Activated T-helper 2 cell treated with anti-CD3 and anti-CD28 coated beads, Interferon-gamma antibody, Interleukin-2, Interleukin-4, amounts not matched to agents 10 μg/mL and 5 μg/mL and 100 μg/mL, durations not matched to agents 14 hours and 24 hours and 36 hours (primary cell): ENCODE measurements at places on chromosomes 5 and 9.

DNA sequence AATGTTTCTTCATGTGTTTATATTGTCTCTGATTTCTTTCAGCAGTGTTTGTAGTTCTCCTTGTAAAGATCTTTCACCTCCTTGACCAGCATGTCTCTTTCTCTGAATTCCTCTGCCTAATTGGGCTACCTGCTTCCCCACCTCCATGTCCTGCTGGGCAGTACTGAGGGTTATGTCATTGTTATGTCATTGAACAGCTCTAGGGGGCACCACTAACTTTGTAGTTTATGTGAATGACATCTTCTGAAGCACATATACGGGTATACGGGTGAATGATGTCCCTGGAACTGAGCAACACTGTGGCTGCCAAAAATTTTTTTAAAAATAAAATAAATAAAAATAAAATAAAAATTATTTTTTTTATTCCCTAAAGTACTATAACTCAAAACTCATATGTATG lies 16.9 kb upstream of the SNCAIP start:
- no peak for DNase-seq

- no peak for DNase-seq
Observed at GRCh38 chr5:164244-164643, 27.1 kb upstream of the LRRC14B start.

- DNase-seq = no peak
Observed at GRCh38 chr9:134589748-134590147, 51.9 kb upstream of the COL5A1 start.

GRCh38 chr9:136303825-136304416 lies at the start of gene CCDC187:
Gene CCDC187 (minus strand): TSS chr9:136304094. CDS start chr9:136303830, 264 bp downstream.
- DNase-seq = no peak

GRCh38 chr9:89234205-89235067 lies 55.8 kb upstream of the SHC3 start:
- DNase-seq = peak; percentile 23

GRCh38 chr5:54558362-54558761 lies 40.8 kb downstream of the SNX18 start:
- DNase-seq = no peak

- peak; percentile 31 for DNase-seq
Observed at GRCh38 chr5:107670932-107671741, at the start of gene EFNA5. Gene EFNA5 (minus strand): TSS chr5:107670937.

DNA sequence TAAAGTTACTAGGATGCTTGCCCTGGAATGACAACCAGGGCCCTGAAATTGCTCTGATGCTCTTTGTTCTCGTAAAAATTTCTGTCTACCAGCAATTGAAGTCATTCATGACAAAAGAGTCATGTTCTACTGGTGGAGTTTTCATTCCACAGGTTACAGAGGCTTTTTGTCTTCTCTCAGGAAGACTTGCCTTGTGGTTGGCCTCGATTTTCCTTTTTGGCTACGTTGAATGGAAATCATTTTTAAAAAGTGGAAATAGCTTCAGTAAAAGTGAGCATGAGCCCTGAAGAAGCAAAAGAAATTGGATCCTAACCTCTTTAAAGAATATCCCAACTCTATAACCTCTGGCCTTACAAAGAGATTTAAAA lies 255.2 kb downstream of the AOPEP start:
- DNase-seq = no peak

GRCh38 chr5:111454198-111454622 lies 58.1 kb downstream of the STARD4 start:
- DNase-seq = no peak

DNA sequence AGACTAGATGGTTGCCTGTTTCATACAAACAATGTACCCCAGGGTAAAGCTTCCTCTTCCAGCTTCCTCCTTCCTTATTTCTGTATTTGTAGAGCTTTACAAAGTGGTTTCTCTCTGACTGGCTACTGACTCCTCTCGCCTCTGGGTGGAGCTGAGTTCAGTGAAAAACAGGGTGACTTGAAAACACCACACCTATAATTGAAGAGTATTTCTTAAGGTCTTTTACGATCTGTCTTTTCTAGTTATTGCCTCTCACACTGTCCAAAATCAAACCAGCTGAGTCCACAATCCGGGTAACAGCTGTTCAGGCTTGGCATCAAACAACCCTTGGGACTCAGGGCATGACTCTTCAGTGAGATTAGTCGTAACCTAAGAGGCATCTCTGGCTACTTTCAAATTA lies 200.4 kb downstream of the ARRDC3 start:
- no peak for DNase-seq

DNA sequence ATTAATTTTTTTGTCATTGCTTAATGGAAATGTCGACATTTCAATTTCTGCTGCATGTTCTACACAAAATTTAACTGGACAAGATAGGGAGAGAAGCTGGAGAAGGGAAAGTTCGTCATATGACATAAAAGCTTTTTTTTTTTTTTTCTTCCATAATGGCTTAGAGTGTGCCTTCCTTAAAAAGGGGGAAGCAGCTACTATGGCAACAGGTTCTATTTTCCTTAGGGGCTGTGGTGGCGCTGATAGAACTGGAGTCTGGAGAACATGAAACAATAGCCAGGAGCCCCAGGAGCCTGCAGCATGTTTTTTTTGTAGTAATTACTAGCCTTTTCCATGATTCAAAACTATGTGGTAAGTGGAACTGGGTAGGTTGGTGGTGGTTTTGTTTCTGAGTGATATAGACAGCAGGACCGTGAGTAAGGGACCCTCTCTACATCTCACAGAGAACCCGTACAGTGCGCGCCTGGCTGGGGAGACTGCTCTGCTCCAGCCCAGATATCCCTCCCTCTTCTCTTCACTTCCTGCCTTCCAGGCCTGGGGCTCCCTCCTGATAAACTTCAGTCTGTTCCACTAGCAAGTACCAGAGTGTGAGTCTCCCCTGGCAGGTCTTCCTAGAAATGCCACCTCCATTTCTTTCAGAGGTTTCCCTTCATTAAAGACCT lies 301.6 kb downstream of the NR3C1 start:
- DNase-seq = no peak

- DNase-seq = no peak
Observed at GRCh38 chr5:8752595-8752994, 793.3 kb downstream of the SEMA5A start.

DNA sequence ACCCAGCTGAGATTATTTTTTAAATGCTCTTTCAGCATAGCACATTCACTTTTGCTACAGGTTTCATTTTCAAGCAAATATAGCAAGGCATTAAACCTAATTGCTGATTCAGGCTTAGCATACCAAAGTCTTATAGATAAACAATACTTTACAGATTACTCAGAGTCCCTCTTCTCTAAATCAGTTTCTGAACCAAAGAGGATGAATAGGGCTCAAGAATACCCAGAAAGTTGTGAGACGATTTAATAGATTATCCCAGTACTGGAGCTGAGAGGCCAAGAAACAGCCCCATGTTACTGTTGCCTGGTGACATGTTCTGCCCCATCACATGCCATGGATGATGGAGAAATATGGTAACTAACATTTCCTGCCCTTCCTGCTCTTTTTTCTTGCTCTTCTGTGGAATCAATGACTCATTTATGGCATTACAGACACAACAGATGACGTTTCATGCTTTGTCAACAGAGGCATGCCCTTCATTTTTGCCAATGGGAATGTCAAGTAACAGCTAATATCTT lies 18.1 kb upstream of the SSBP2 start:
- DNase-seq = no peak

DNA sequence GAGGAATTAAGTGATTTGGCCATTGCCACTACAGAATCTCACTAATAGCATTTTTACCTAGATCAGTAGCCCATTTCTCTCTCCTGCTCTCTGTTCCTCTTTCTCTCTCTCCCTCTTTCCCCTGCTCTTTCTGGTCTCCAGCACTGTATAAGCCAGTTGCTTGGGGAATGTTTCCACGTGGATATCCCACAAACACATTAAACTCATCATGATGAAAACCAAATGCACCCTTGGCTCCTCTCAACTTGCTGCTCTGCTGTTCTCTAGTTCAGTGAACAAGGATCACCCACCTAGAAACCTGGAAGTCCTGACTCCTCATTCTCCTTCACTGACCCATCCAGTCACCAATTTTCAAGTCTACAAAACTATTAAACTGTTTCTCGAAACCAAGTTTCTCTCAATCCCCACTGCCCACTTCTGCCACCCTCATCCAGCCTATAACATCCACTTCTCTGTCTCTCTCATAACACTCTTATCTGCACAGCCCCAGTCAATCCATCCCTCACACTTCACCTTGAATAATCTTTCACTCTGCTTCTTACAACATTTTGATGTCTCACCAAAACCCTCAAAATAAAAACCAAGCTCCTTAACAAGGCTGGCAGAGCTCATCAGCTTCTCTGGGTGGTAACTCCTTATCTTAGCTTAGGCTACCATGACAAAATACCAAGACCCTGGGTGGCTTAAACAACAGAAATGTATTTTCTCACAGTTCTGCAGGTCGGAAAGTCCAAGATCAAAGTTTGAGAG lies 79.3 kb downstream of the ARL15 start:
- DNase-seq = no peak

- DNase-seq = no peak
Observed at GRCh38 chr5:174044466-174045254, 846 bp upstream of the NSG2 start.

- no peak for DNase-seq
Observed at GRCh38 chr9:115593587-115594091, 475.7 kb upstream of the TNC start.

- DNase-seq = no peak
Observed at GRCh38 chr5:137305971-137306602, 193.0 kb downstream of the SPOCK1 start.

GRCh38 chr5:123673107-123673506 lies 161.1 kb downstream of the CSNK1G3 start:
- DNase-seq = no peak

DNA sequence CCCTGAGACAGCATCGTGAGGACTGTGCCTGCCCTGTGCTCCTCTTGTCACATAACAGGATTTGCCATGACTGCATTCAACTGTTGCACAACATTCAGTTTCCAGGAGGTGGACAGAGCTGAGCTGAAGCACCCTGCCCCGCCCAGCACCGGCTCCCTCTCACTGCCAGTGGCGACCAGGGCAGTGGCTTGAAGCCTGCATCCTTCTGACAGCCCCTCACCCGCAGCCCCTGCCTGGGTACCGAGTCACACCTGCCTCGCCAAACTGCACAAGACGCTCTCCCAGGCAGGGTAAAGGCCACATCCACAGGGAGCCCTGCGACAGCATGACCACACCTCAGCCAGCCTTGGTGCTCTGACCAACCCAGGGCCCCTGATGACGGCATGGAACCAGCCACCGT lies 59.9 kb upstream of the ZNF354A start:
- no peak for DNase-seq

DNA sequence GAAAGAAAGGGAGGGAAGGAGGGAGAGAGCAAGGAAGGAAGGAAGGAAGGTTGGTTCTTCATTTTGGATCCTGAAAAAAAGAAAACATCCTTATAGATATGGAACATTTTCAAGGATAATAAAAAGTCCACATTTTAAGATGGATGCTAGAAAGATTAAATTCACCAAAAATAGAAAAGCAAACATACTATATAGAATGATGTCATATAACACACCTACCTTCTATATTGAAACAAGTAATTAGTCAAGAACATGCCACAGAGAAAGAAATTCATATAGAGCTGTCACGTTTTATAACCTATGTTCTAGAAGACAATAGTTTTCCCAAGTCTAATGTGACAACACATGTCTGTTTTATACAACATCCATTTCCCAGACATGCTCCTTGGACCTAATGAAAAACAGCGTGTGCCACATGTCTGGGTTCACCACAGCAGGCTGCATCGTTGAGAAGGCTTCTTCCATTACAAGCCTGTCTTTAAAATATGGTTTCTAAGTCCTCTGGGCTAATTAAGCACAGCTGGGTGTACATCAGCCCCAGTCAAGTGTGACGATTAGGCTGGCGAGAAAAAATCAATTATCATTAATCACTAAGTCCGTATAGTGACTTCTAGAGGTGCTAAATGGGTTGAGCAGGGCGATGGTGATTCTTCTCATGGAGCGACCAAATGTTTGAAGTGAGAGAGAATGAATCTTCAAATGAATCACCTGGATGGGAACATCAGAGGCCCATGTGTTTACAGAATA lies 301.8 kb downstream of the TLE1 start:
- no peak for DNase-seq

GRCh38 chr9:107717529-107718314 lies 228.2 kb upstream of the KLF4 start:
- DNase-seq = no peak

DNA sequence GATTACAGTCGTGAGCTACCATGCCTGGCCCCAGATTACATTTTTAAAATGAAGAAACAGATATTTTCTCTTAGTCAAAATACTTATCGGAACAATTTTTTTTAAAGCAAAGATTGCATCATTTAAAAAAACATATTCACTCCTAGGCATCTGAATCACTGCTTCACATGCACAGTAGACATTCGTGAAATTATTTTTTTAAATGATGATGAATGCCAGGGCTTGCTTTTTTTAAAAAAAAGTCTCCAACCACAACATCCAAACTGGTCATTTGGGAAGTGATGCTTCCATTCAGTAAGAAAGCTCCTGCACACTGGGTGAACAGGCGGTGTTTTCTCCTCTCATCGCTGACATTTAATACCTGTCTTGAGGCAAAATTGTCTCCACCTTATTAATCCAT lies 223.0 kb upstream of the DMRT1 start:
- DNase-seq = no peak

DNA sequence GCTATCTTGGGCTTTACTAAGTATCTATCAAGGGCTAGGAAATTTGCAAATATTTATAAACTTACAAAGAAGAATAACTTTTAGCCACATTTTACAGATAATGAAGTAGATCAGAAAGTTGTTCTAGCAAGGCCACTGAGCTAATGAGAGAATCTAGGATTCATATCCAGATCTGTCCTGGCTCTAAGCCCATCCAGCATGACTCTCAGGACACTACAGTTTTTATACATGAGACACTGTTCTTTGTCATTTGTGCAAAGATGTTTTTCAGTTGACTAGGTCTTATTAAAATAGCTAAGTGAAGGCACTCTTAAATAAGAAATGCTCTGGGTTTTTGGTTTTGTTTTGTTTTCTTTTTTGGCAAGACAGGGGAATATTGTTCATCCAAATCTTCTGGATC lies 273.1 kb downstream of the GABRB2 start:
- no peak for DNase-seq

DNA sequence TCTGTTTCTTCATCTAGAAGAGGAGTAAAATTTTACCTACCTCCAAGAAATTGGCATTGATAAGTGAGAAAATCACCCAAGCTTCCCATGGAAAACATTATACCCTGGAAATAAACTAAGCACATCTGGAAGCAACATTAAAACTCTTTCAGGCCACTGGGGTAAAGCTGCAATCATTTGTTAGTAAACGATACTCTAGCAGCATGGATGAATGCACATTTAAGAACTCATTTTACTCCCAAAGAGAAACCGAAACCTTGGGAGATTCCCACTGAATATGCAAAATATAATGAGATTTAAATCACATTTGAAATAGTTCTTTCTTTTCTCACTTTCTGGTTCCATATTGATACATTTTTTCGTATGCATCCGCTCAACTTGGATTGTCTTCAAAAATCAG lies 467.5 kb downstream of the EFNA5 start:
- DNase-seq = no peak

GRCh38 chr9:72006501-72006900 lies 53.9 kb downstream of the C9orf57 start:
- no peak for DNase-seq

GRCh38 chr5:141402553-141403243 lies at the start of gene PCDHGA9:
Gene PCDHGA9 (plus strand): TSS chr5:141402778. CDS start chr5:141402953, 175 bp downstream.
- DNase-seq = no peak

- no peak for DNase-seq
Observed at GRCh38 chr9:99561961-99562565, 259.6 kb upstream of the NR4A3 start.
